ENCODE measurements at places on chromosomes 1 and 21. TPM values are rescaled to one million over a fixed set of nuclear protein-coding genes. Genes with fewer than 3 reads are reported as not detected.

The SYT14 gene
- 0.09 TPM for total RNA-seq

The DTL gene
- total RNA-seq, result 12.6 TPM

The SPATA17 gene
- total RNA-seq, result not detected

The MATN1 gene
- 0.17 TPM for total RNA-seq

The OLFML3 gene
- 21.5 TPM for total RNA-seq

The TIPRL gene
- 34.1 TPM for total RNA-seq

The HEYL gene
- 0.14 TPM for total RNA-seq

The TRAF5 gene
- total RNA-seq, result 13.5 TPM

The ADCY10 gene
- not detected for total RNA-seq

The TSPEAR gene
- 0.47 TPM for total RNA-seq

The NBPF12 gene
- total RNA-seq, result 8.1 TPM

The OR2T29 gene
- not detected for total RNA-seq
